NCI-H526 (cell line): ENCODE measurements at places on chromosomes 4 and X.

GRCh38 chr4:104489731-104490095, 5.0 kb downstream of the CXXC4 start:
- DNase-seq = no peak

GRCh38 chrX:111411557-111411956, 435 bp downstream of the DCX start:
- DNase-seq = no peak

- peak; percentile 54 for DNase-seq
Observed at GRCh38 chr4:95547715-95548471, 880 bp downstream of the UNC5C start.

- DNase-seq = no peak
Observed at GRCh38 chr4:6178757-6179156, 21.6 kb downstream of the JAKMIP1 start.

DNA sequence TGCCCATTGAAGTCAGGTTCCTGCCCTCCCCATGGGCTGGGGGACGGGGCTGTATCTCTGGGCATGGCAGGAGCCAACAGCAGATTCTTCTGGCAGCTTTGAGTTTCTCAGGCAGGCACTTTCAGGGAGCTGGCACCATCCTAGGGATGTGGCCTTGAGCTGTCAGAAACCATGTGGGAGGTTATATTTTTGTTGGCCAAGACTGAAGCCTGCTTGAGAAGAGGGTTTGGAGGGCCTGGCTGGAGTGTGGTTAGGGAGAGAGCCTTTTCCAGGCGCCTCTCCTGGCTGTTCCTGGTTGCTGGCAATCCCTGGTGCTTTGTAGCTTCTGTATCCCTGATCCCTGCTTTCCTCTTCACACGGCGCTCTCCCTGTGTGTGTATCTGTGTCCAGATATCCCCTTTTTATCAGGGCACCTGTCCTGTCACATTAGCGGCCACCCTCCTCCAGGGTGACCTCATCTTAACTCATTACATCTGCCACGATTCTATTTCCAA, 30.6 kb upstream of the SORCS2 start:
- no peak for DNase-seq
